ENCODE measurements at places on chromosomes 16 and 17.

GRCh38 chr16:88906535-88907105, 40.2 kb upstream of the PABPN1L start:
- DNase-seq, result no peak

GRCh38 chr16:10610499-10611184, 30.2 kb upstream of the EMP2 start:
- DNase-seq, result no peak

- DNase-seq, result no peak
Observed at GRCh38 chr17:44106801-44107200, 16.6 kb downstream of the HDAC5 start.

DNA sequence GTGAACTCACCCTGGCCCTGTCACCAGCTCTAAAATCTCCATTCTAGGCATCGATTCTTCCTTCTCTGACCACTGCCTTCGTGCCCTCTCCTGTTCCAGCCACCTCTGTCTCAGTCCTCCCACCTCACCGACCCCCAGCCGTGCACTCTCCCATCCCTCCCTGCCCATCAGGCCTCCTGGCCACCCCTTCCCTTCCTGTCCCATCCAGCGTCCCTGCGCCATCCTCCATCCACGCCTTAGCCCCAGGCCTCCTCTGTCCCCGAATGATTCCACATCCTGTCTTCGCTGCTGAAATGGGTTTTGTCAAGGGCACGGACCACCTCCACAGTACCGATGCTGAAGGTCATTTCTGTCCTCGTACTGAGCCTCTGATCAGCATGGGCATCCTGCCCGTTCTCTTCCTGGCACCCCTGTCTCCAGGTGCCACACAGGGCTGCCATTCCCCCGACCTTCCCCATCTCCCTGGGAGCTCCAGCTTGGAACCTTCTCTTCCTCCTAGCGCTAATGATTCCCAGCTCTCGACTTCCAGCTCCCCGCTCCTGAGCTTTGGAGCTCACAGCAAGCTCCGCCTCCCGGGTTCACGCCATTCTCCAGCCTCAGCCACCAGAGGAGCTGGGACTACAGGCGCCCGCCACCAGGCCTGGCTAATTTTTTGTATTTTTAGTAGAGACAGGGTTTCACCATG, 2.6 kb downstream of the TRIM65 start:
- DNase-seq, result no peak

DNA sequence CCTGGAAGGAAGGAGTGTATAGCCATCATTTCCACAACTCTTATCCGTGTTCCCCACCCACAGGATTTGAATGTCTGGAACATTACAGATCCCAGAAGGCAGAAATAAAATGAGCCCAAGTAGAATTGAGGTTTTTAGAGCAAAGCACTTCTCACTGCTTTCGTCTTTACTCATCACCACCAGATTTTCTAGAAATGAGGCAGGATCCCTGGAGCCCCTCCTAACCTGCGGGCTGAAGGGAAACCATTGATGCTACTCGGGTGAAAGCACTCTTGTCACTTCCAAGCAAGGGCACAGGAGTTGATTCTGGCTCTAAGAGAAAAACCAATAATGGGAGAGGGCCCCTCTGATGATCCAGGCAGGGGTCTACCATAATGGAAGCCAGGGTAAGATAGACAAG, 2.8 kb upstream of the ALDOC start:
- DNase-seq, result no peak

DNA sequence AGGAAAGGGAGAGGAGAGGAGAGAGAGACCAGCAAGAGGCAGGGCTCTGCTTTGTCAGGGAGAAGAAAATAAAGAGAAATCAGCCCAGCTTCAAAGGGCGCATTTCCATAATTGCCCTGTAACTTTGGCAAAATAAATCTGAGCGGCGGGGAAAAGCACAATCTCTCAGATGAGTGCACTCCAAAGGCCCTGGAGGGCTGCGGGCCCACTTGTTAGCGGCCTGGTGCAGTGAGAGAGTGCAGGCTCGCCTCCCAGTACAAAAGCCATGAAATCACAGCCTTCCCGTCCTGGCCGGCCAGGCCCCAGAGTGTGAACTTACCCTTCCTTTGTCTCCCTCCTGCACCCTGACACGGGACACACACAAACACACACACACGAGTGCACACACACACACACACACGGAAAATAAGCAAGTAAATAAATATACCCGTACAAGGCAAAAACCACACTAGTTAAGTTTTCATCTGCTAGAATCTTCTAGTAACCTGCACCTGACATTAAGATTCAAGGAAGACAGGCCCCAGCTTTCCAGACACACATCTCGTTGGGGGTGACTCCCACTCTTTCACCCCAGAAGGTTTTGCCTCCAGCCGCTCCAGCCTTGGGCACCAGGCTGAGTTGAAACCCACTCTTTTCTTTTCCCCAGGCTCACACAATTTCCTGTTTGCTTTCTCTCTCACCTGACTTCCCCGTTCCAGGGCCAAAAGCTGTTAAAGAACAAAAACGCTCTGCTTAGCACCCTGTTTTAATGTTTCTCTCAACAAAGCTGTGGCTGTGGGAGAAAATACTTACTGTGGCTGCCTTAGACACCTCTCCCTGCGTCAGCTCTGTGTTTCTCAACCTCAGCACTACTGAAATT, 8.5 kb downstream of the IRX3 start:
- no peak for DNase-seq

GRCh38 chr17:8421571-8421970, 14.1 kb upstream of the NDEL1 start:
- no peak for DNase-seq

DNA sequence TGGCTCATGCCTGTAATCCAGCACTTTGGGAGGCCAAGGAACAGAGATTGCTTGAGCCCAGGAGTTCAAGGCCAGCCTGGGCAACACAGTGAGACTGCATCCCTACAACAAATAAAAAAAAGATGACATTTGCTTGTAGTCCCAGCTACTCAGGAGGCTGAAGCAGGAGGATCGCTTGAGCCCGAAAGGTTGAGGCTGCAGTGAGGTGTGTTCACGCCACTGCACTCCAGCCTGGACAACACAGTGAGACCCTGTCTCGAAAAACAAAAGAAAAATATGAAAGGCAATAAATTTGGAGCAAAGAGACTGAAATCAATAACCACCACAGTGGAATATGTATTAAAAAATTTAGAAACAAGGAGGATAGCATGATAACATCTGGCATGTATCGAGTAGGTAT, 143.8 kb upstream of the RBL2 start:
- DNase-seq, result no peak

DNA sequence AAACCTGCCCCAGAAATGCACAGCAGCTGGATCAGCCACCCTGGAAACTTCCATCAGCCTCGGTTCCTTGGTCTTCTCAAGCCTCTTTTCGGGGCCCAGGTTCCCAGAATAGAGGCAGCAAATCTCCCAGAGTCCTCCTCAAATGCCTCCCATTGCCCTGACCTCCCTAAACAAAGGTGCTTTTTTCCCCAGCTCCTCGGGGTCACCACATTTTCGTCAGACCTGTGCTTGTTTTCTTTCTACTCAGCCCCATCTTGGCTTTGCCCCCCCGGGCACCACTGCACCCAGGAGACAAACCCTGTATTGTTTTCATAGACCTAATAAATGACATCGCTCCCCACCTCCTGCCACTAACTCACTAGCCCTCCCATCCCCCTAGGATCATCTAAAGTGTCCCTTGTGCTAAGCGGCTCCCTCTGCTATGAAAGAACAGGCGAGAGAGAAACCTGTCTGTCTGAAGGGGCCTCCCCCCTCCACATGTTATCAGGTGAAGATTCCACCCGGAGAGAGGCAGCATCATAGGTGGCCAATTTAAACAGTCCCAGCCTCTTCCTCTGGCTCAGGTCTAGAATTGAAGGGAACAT, 451.1 kb downstream of the SOX9 start:
- DNase-seq, result no peak

DNA sequence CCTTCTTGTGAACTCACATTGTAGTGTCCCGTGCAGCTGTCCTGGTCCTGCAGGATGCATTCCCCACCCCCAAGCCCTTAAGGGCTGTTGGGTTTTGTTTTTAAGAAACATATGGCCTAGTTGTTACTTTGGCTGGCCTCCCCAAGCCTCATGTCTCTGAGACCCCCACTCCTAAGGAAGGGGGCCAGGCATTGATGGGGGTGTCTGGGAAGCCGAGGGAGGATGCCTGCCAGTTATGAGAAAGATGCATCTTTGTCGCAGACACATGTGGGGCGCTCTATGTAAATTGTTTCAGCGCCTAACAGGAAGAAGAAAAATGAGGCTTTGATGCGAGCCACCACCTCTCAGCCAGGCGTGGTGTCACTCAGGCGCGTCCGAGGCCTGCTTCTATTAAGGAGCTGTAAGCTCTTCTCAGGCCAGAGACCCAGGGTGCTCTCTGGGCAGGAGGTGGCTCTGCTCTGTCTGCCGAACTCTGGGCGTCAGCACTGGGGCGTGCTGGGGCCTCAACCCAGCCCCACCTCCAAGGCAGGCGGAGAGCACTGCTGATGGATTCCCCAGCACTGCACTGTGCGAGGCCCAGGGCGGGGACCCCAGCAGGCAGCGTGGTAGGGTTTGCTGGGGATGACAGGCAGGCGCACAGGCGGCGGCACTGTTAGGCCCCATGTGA, 70.6 kb downstream of the SREBF1 start:
- no peak for DNase-seq

GRCh38 chr16:12680531-12680930, 123.2 kb downstream of the CPPED1 start:
- DNase-seq, result no peak

DNA sequence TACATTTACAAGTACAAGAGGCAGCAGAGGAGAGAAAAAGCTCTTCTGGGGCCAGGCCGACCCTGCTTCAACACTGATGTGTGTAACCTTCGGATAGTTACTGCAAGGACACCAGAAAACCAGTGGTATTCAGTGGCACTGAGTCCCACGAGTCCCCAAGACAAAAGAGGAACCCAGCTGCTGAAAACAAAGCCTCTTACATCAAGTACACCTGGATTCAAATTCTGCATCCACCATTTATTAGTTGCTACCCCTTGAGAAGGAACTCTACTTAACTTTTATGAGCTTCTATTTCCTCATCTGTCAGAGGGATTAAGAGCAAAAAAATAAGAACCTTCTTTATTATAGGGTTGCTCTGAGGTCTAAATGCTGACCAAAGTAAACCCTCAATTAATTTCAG, 2.6 kb downstream of the EARS2 start:
- no peak for DNase-seq
